ENCODE measurements at places on chromosomes 2 and 18.

GRCh38 chr18:48548011-48548771, 9.4 kb downstream of the CTIF start:
- DNase-seq: no peak

DNA sequence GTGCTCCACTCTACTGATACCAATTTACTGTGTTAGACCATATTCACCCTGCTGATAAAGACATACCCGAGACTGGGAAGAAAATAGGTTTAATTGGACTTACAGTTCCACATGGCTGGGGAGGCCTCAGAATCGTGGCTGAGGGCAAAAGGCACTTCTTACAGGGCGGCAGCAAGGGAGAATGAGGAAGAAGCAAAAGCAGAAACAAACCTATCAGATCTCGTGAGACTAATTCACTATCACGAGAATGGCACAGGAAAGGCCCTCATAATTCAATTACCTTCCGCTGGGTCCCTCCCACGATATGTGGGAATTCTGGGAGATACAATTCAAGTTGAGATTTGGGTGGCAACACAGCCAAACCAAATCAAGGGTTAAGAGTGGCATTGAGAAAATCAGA, 65.2 kb downstream of the LDLRAD4 start:
- DNase-seq: no peak

GRCh38 chr2:70690846-70691245, 77.2 kb downstream of the ADD2 start:
- DNase-seq: no peak

DNA sequence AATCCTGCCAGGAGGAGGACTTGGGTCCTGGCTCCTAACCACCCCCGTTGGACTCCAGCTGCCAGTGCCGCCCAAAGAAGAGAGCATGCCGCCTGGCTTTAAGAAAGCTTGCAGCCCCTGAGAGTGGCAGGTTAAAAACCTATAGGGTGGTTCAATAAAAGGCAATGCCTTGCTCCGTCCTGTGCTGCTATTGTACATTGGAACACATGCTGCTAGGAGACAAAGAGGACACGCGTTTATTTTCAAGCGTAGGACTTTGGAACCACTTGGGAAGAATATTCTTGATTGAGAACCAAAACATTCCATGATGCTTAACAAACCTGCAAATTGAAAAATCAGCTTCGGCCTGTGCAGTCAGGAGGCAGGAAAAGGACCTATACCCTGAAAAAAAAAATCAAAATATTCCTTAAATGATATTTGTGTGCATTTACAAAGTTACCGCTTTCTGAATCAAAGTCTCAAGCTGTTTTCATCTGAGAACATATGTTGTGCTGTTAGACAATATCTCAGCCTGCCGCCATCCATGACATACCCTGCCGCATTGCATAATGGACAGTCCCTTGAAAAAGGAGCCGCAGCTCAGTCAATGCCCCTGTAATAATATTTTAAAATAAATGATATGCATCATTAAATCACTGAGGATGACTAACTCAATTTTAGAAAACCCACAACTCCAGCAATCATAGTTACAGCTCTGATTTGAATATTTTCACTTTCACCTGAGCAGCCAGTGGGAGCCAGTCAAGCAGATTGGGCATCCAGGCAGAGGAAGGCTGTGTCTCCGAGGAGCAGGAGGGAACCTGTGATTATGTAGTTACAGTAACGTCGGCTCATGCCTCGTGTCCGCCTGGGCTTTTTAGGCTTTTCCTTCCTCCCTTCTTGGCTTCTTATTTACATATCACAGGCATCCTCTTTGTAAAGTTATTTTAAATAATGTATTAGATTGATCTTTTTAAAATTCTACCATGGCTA, 805.6 kb upstream of the FANCL start:
- no peak for DNase-seq

DNA sequence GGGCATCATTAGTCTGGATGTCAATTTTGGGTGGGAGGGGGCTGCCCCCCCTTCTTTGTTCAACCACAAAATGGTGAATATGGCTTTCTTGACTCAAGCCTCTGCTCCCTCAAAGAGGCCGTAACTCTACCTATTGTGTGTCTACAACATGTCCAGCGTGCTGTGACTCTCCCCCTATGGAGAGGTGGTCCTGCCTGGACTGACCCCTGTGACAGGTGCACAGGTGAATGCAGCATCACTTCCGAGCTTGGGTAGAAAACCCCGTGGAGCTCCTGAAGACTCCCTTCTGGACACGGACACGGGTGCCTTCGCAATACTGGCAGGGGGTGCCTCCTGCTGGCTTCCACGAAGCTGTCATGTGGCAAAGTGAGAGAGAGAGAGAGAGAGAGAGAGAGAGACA, 397.8 kb downstream of the GALR1 start:
- DNase-seq: no peak

DNA sequence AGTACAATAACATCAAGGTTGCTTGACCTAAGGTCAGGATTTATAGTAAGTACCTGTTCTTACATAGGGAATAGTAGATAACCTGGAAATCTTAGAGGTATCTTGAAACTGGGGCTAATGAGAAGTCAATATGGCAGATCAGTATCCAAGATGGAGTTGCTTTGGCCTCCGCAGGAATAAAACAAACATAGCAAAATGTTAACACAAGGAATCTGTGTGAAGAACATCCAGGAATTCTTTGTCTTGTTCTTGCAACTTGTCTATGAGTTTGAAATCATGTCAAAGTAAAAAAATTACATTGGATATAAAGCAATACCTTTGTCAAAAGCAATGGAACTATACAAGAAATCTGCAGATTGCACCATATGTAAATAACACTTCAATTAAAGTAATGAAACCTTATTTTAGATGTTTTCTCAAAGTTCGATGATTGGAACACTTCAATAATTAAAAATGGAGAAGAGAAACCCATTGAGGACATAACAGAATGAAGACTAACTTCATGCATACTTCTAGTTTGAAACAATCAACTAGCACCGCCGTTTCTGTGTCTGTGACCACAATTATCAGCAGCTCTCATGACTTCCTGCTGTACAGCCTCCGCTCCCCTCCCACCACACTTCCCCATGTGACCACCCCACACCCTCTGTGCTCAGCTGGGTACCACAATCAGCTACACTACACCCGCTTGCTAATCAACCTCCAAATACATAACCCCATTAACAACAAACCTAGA, 27.6 kb downstream of the C2orf76 start:
- peak; percentile 18 for DNase-seq

GRCh38 chr2:216017365-216017764, 4.0 kb upstream of the MREG start:
- DNase-seq: no peak

DNA sequence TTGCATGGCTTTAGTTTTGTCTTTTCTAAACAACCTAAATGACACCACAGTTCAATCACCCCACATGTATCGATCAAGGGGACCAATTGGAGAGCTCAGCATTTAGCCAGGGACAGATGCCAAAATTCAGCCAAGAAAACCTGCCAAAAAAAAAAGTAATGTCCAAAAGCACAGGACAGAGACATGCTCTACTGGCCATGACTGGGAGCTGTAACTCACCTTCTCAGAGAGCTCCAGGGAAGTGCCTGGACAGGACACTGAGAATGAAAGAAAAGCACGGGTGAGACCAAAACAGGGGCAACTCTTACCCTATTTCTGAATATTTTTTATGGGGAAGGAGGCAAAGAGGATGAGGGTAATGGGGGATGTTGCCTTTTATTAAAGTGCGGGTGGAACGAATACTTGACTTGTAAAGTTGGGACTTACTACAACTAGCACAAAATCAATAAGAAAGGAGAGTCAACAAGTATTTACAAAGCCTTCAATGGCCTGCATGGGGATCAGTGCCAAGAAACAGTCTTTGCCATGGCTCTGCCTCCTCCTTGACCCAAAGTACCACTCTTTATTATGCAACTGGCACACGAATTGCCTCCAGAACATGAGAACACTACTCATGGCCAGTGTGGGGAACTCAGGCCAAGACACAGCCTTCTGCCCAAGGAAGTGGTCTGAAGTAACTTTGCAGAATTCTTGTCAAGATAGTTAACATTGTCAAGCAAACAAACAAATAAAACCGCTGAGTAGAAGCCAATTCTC, 72.9 kb upstream of the HK2 start:
- DNase-seq: no peak

GRCh38 chr18:79871026-79871390, 73.3 kb downstream of the KCNG2 start:
- no peak for DNase-seq

All from activated T-helper 2 cell treated with anti-CD3 and anti-CD28 coated beads, Interferon-gamma antibody, Interleukin-2, Interleukin-4, amounts not matched to agents 10 μg/mL and 5 μg/mL and 100 μg/mL, durations not matched to agents 14 hours and 24 hours and 36 hours (primary cell).